Lung (tissue), 17 donors: ENCODE measurements at places on chromosomes 1 and 21. TPM values are rescaled to one million over a fixed set of nuclear protein-coding genes. Genes with fewer than 3 reads are reported as not detected.

DNA sequence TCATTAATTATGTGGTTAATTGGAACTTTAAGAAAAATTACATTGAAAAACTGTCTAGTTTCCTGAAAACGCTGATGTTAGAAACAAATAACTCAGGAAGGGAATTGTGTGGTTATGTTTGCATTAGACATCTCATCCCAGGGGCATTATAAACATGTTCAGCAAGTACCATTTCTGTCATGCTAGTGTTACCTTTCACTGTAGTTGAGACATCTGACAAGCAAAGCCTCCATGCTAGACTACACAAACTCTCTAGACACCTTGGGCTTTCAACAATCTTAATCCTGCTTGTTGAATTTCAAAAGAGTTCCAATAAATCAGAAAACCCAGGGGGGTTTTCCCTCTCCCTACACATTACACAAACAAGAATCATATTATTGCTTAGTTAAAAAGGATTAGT lies 536.8 kb downstream of the KCNT2 start:
- no peak overlapping the region for H3K4me3 ChIP-seq
- H3K4me1 ChIP-seq = no peaks in the 10 kb centered on the region
- H3K27me3 ChIP-seq = no peaks in the 10 kb centered on the region

MROH9 gene
- total RNA-seq = 3.5 TPM

IGSF21 gene
- total RNA-seq = 2.6 TPM

- no peak for DNase-seq
- H3K4me1 ChIP-seq = peaks cover under 1% of the 10 kb centered on the region
- H3K4me3 ChIP-seq = no peak overlapping the region
- no peaks in the 10 kb centered on the region for H3K36me3 ChIP-seq
Observed at GRCh38 chr1:107835151-107835670, 129.8 kb downstream of the VAV3 start.

- no peak overlapping the region for H3K4me3 ChIP-seq
- peak; percentile 83 for DNase-seq
- H3K27ac ChIP-seq = no peak overlapping the region
- peaks cover 31% of the 10 kb centered on the region for H3K4me1 ChIP-seq
- no peaks in the 10 kb centered on the region for H3K36me3 ChIP-seq
- no peaks in the 10 kb centered on the region for H3K27me3 ChIP-seq
Observed at GRCh38 chr1:231603598-231604275, 22.9 kb upstream of the DISC1 start.

- H3K27ac ChIP-seq = no peak overlapping the region
- H3K4me3 ChIP-seq = no peak overlapping the region
- no peaks in the 10 kb centered on the region for H3K4me1 ChIP-seq
- H3K36me3 ChIP-seq = no peaks in the 10 kb centered on the region
Observed at GRCh38 chr1:221778535-221779142, 36.8 kb upstream of the DUSP10 start.
